ENCODE measurements at places on chromosomes 5 and 9. TPM values are rescaled to one million over a fixed set of nuclear protein-coding genes. Genes with fewer than 3 reads are reported as not detected.

ECM2 gene
- total RNA-seq = 0.17 TPM

ECSCR gene
- not detected for total RNA-seq

HSPB3 gene
- total RNA-seq = 0.24 TPM

NKD2 gene
- total RNA-seq = 25.5 TPM

TNFSF15 gene
- total RNA-seq = 0.11 TPM

RANBP3L gene
- not detected for total RNA-seq

ZNF879 gene
- total RNA-seq = 0.48 TPM

PLCXD3 gene
- total RNA-seq = 0.18 TPM

RAB3C gene
- total RNA-seq = not detected

FRMD3 gene
- 5.4 TPM for total RNA-seq

STPG3 gene
- total RNA-seq = not detected

ABO gene
- not detected for total RNA-seq

ZFP2 gene
- not detected for total RNA-seq

PHF2 gene
- total RNA-seq = 16.0 TPM

PCDHGA11 gene
- total RNA-seq = not detected

SREK1IP1 gene
- total RNA-seq = 8.8 TPM

RPS23 gene
- 3,345 TPM for total RNA-seq

SLC25A2 gene
- not detected for total RNA-seq

PAEP gene
- 0.25 TPM for total RNA-seq

ZNG1C gene
- total RNA-seq = 66.0 TPM

ZBED3 gene
- total RNA-seq = 4.1 TPM

RNF183 gene
- 0.19 TPM for total RNA-seq

CREBRF gene
- 2.2 TPM for total RNA-seq

EIF4E1B gene
- total RNA-seq = not detected

PCDHA1 gene
- 0.14 TPM for total RNA-seq

DTWD2 gene
- 1.4 TPM for total RNA-seq

SLC22A4 gene
- total RNA-seq = 6.0 TPM

SEMA5A gene
- total RNA-seq = under 0.01 TPM

PCDHA6 gene
- 0.07 TPM for total RNA-seq

ANKRD18A gene
- 9.9 TPM for total RNA-seq

PTGDS gene
- total RNA-seq = 1.4 TPM

NSG2 gene
- total RNA-seq = not detected

PFN3 gene
- total RNA-seq = not detected

OSMR gene
- total RNA-seq = 59.6 TPM

PCDHB14 gene
- 0.06 TPM for total RNA-seq

SPINK13 gene
- total RNA-seq = 0.38 TPM

LIFR gene
- total RNA-seq = 6.7 TPM

GRXCR2 gene
- total RNA-seq = not detected

FAT2 gene
- 0.01 TPM for total RNA-seq

SLCO6A1 gene
- total RNA-seq = not detected

PCA3 gene
- total RNA-seq = not detected

CYLC2 gene
- total RNA-seq = not detected

DNAJC21 gene
- total RNA-seq = 29.7 TPM

EPB41L4A gene
- 2.5 TPM for total RNA-seq

KIF12 gene
- 1.8 TPM for total RNA-seq

GRIA1 gene
- total RNA-seq = not detected

ARL10 gene
- total RNA-seq = 0.37 TPM

GPX3 gene
- total RNA-seq = 17.7 TPM

DOCK2 gene
- total RNA-seq = 3.1 TPM

LHX6 gene
- total RNA-seq = 3.1 TPM

NMUR2 gene
- total RNA-seq = 0.08 TPM

PCDHA13 gene
- 0.03 TPM for total RNA-seq
